ENCODE measurements at places on chromosomes 13 and 19. TPM values are rescaled to one million over a fixed set of nuclear protein-coding genes. Genes with fewer than 3 reads are reported as not detected.

DNA sequence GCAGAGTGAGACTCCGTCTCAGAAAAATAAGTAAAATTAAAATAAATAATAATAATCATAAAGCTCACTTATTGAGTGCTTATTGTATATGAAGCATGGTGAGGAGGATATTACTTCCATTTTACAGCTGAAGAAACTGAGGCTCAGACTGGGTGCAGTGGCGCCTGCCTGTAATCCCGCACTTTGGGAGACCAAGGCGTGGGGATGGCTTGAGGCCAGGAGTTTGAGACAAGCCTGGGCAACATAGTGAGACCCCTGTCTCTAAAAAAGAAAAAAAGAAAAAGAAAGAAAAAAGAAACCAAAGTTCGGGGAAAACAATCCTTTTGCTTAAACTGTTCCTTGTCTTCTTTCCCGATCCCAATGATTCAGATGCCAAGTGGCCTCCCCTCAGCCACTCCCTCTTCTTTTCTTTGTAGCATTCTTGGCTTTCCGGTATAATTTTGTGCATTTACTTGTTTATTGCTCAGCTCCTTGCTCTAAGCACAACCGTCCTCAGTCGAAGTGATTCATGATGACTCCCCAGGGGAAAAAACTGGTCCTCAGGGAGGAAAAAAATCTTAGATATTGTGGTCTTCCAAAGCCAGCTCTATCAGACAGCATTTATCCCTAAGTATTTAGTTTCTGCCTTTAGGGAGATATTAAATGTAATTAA is 965 bp upstream of the EIF3G start:
- DNase-seq = no peak

DNA sequence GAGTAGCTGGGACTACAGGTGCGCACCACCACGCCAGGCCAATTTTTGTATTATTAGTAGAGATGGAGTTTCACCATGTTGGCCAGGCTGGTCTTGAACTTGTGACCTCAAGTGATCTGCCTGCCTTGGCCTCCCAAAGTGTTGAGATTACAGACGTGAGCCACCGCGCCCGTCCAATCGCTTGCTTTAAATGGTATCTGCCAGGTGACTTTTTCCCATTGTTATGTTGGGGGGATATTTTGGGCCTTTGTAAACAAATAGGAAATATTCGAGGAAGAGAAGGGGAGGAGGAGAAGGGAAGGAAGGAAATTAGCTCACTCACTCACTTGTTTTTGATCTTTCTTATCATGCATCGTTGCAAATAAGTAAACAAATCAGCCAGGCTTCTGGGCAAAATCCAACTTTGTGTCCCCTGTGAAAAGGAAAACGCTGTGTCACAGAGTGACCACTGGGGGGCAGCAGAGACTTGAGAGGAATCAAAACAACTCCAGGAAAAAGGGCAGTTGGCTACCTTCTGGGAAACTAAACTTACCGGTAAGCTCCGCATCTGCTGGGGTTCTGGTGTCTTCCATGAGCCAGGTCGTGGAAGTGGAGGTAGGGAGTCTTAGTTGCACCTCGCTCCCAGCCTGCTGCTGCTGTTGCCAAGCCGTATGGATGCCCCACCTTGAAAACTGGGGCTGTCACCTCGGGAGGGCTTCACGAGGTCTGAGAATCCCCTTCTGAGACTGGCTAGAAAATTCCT is 9.3 kb upstream of the RANBP3 start:
- no peak for DNase-seq

- peak; percentile 95 for DNase-seq
Measured at GRCh38 chr19:15452111-15453047, 2.6 kb upstream of the WIZ start.

- DNase-seq = no peak
Measured at GRCh38 chr13:97853550-97853949, 99.9 kb upstream of the IPO5 start.

GRCh38 chr13:97231829-97232196 is 9.7 kb downstream of the MBNL2 start:
- no peak for DNase-seq

The PRR12 gene
- total RNA-seq = 14.5 TPM

The FCHO1 gene
- 0.24 TPM for total RNA-seq
